Activated CD4-positive, alpha-beta memory T cell treated with anti-CD3 and anti-CD28 coated beads, Interleukin-2, amount 10 ng/mL, durations not matched to agents 7 days and 5 days (primary cell): ENCODE measurements at places on chromosomes 2 and 18. TPM values are rescaled to one million over a fixed set of nuclear protein-coding genes. Genes with fewer than 3 reads are reported as not detected.
A peak's percentile ranks its signal among the peaks of the same experiment; 100 is the strongest.

The ST8SIA5 gene
- not detected for total RNA-seq

The TOGARAM2 gene
- total RNA-seq: 10.3 TPM

The OTOS gene
- not detected for total RNA-seq

The ALPP gene
- not detected for total RNA-seq

The TTR gene
- not detected for total RNA-seq

The IAH1 gene
- total RNA-seq: 79.0 TPM

The GREB1L gene
- not detected for total RNA-seq

The SLC19A3 gene
- not detected for total RNA-seq

- H3K4me3 ChIP-seq: no peak overlapping the region
- DNase-seq: no peak
- H3K27ac ChIP-seq: no peak overlapping the region
- no peaks in the 10 kb centered on the region for H3K4me1 ChIP-seq
- H3K36me3 ChIP-seq: no peaks in the 10 kb centered on the region
Measured at GRCh38 chr2:3839476-3839875, 136.1 kb downstream of the DCDC2C start.

DNA sequence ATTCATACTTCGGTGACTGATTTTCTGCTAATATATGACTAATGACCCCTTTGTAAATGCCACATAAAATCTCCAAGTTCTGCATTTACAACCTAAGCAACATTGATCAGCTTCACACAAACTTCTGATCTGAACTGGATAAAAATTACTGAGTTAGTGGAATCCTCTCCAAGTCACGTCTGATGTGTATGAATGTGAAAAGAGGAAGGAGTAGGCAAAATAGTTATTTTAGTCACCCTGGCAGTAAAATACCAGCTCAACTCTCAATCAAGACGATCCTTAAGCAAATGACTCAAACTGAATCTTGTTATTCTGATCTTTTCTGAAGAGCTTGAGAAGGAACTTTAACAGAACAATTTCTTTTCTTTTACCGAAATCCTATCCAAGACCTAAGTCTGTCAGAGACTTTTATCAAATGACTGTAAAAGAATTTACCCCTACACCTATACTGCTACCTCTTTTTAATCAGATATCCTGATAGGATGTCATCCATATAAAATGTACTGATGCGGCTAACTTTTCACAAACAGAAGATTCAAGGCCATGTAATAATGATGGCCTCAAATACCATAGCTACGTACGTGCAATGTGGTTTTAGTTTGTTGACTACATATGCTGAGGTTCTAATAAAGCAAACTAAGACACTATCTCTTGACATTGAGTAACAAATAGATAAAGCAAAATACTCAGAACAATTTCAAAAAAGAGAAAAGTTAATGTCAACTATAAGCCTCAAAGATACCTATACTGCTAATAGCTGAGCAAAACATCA lies 23.7 kb downstream of the CUL3 start:
- no peak for DNase-seq
- H3K27ac ChIP-seq: no peak overlapping the region
- peaks cover 28% of the 10 kb centered on the region for H3K36me3 ChIP-seq
- H3K27me3 ChIP-seq: no peaks in the 10 kb centered on the region
- no peak overlapping the region for H3K4me3 ChIP-seq

GRCh38 chr2:41647468-41648050 lies 400.3 kb upstream of the PKDCC start:
- no peak for DNase-seq
- no peaks in the 10 kb centered on the region for H3K27me3 ChIP-seq
- H3K27ac ChIP-seq: no peak overlapping the region
- H3K36me3 ChIP-seq: no peaks in the 10 kb centered on the region

GRCh38 chr2:120522151-120522751 lies 176.3 kb downstream of the INHBB start:
- DNase-seq: no peak
- H3K4me3 ChIP-seq: no peak overlapping the region
- peaks cover 12% of the 10 kb centered on the region for H3K27me3 ChIP-seq
- H3K27ac ChIP-seq: no peak overlapping the region

DNA sequence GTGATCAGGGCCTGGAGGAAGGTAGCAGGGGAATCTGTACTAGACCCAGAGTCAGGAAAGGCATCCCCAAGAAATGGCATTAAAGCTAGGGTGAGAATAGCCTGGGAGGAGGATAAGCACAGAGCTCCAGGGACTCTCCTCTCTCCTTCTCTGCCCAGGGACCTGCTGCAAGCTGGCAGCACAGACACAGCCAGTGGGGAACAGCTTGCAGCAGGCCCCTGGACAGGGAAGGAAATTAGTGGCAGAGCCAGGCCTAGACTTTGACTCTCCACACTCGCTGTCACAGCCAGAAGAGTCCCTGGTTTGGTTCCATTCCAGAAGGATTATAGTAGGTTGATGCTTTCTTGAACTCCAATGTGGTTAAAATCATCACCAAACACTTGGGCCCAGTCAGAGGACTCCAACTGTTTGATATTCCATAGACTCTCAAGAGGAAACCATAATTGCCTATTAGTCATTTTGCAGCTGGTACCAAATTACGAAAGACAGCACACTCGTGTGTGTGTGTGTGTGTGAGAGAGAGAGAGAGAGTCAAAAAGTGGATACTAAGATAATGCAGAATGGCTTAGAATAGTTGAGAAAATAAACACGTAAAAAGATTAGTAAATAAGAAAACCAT lies 95.5 kb upstream of the ATP8B1 start:
- no peak overlapping the region for H3K27ac ChIP-seq
- no peak for DNase-seq
- H3K36me3 ChIP-seq: no peaks in the 10 kb centered on the region

GRCh38 chr2:241576293-241576654 lies 17.7 kb downstream of the BOK start:
- H3K27ac ChIP-seq: no peak overlapping the region
- no peaks in the 10 kb centered on the region for H3K27me3 ChIP-seq
- DNase-seq: no peak
- no peaks in the 10 kb centered on the region for H3K4me1 ChIP-seq
- H3K36me3 ChIP-seq: peaks cover 2% of the 10 kb centered on the region
- no peak overlapping the region for H3K4me3 ChIP-seq

- no peak overlapping the region for H3K27ac ChIP-seq
- no peaks in the 10 kb centered on the region for H3K4me1 ChIP-seq
- no peak overlapping the region for H3K4me3 ChIP-seq
- peak; percentile 14 for DNase-seq
- H3K36me3 ChIP-seq: no peaks in the 10 kb centered on the region
Measured at GRCh38 chr2:120743657-120744056, 8.0 kb downstream of the GLI2 start.

DNA sequence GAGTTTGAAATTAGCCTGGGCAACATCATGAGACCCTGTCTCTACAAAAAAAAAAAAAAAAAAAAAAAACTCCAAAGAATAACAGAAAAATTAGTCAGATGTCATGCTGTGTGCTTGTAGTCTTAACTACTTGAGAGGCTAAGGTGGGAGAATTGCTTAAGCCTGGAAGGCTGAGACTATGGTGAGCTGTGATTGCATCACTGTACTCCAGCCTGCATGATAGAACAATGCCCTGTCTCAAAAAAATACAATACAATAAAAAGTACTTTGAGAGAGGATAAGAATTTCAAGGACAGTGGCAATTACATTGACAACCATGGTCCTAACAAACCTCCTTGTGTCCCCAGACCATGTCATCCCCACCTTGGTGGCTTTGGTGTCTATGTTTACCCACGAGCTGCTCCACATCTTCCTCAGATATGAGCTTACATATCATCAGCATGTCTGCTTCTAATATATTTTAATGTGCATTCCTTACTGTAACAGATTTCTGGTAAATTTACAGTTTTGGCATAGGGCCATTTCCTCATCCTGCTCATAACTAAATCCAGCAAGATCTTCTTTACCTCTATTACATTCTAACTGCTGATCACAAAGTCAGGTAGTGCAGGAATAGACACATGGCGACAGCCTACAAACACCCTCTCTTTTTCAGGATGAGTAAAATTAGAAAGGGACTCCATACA lies 437.7 kb upstream of the HNRNPA3 start:
- no peaks in the 10 kb centered on the region for H3K4me1 ChIP-seq
- H3K36me3 ChIP-seq: no peaks in the 10 kb centered on the region
- no peak overlapping the region for H3K4me3 ChIP-seq
- no peak overlapping the region for H3K27ac ChIP-seq

DNA sequence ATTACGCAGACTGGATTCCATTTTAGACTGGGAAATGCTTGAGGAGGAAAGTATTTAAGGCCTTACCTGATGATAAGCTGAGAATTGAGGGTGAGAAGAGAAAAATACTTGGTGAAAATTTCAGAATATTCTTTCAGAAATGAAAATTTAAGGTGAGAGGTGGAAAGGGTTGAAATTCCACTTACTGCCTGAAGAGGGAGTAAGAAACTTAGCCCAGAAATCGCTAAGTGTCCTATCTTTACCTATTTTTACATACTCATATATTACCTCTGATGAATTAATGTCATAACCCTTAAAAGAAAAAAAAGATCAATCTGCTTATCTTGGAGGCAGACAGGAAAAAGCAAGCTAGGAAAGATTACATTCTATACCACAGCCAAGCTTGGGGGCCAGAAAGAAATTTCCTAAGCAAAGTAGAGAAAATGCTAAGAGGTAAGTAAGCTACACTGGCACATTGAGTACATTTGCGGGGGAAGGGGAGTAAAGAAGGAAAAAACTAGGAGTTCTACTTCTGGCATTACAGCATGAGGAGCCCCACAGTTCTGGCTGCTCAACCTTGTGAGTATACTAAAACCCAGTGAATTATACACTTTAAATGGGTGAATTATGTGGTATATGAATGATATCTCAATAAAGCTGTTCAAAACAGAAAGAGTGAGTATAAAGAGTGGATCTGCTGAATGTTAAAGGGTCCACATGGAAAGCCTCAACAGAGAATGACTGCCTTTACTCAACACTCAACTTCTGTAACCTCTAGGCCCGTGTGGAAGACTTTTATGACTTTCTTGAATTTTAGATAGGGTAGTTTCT lies 33.8 kb downstream of the SMC6 start:
- DNase-seq: no peak
- peaks cover 31% of the 10 kb centered on the region for H3K36me3 ChIP-seq
- no peaks in the 10 kb centered on the region for H3K4me1 ChIP-seq
- H3K27me3 ChIP-seq: no peaks in the 10 kb centered on the region

GRCh38 chr2:14234911-14235310 lies 397.6 kb upstream of the LRATD1 start:
- DNase-seq: no peak
- H3K36me3 ChIP-seq: no peaks in the 10 kb centered on the region
- no peak overlapping the region for H3K4me3 ChIP-seq
- H3K27ac ChIP-seq: no peak overlapping the region

GRCh38 chr2:210459880-210460279 lies 16.7 kb downstream of the LANCL1 start:
- no peak for DNase-seq
- no peaks in the 10 kb centered on the region for H3K27me3 ChIP-seq
- H3K36me3 ChIP-seq: peaks cover 35% of the 10 kb centered on the region
- no peak overlapping the region for H3K27ac ChIP-seq
- no peaks in the 10 kb centered on the region for H3K4me1 ChIP-seq

- H3K27me3 ChIP-seq: peaks cover 24% of the 10 kb centered on the region
- peaks cover 3% of the 10 kb centered on the region for H3K4me1 ChIP-seq
- DNase-seq: no peak
- H3K4me3 ChIP-seq: no peak overlapping the region
- no peak overlapping the region for H3K27ac ChIP-seq
- no peaks in the 10 kb centered on the region for H3K36me3 ChIP-seq
Measured at GRCh38 chr2:23519334-23519651, 134.3 kb downstream of the KLHL29 start.

- H3K36me3 ChIP-seq: no peaks in the 10 kb centered on the region
- H3K4me3 ChIP-seq: no peak overlapping the region
- H3K27me3 ChIP-seq: peaks cover 7% of the 10 kb centered on the region
Measured at GRCh38 chr2:15158100-15158499, 403.0 kb downstream of the NBAS start.

- H3K36me3 ChIP-seq: peaks cover 45% of the 10 kb centered on the region
- H3K4me1 ChIP-seq: peaks cover 18% of the 10 kb centered on the region
- H3K4me3 ChIP-seq: no peak overlapping the region
- H3K27ac ChIP-seq: no peak overlapping the region
Measured at GRCh38 chr2:229857634-229858033, 64.2 kb downstream of the TRIP12 start.

- H3K36me3 ChIP-seq: no peaks in the 10 kb centered on the region
- H3K4me1 ChIP-seq: no peaks in the 10 kb centered on the region
- DNase-seq: peak; percentile 68
Measured at GRCh38 chr2:152635635-152636298, 81.5 kb downstream of the PRPF40A start.

GRCh38 chr2:207599636-207600035 lies 25.6 kb downstream of the METTL21A start:
- H3K36me3 ChIP-seq: peaks cover 40% of the 10 kb centered on the region
- H3K4me3 ChIP-seq: no peak overlapping the region
- peaks cover 20% of the 10 kb centered on the region for H3K4me1 ChIP-seq
- H3K27me3 ChIP-seq: no peaks in the 10 kb centered on the region

DNA sequence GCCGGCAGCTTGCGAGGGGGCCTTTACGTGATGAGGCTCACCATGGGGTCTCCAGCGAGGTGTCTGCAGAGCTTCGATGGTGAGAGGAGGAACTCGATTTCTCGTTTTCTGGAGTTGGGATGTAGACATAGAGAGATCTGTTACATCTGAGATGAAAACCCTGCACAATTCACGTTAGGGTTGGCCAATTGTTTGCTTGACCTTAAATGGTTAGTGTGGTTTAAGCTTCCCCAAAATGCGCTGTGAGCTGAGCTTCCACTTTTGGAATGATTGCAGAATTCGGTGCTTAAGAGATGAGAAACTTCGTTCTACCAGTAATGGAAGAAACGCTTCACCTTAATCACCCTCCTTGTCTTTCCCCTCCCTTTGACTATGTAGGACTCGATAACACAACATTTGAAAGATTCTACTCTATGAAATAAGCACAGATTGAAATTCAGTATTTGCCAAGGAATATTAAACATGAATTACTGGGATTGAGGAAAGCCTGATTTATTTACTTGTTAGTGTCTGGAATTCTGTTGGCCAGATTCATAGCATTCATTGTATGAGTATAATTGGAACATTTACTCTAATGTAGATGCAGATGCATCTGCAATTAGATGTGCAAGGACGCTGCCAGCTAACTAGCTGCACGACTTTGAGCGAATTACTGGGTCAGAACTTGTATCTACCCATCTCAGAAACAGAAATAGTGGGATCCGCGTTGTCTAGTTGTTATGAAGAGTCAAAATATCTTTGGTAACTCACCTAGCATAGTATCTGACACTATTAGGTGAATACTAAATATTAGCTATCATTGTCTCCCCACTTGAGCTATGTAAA lies 1.6 kb upstream of the KLF7 start:
- peaks cover 15% of the 10 kb centered on the region for H3K36me3 ChIP-seq
- DNase-seq: no peak
- H3K27ac ChIP-seq: peak overlapping the region; percentile 93
- H3K4me3 ChIP-seq: peak overlapping the region; percentile 98
- H3K27me3 ChIP-seq: peaks cover 9% of the 10 kb centered on the region
